Stimulated activated CD8-positive, alpha-beta memory T cell treated with anti-CD3 and anti-CD28 coated beads, Interleukin-15, amount 100 ng/mL, for 4 hours (primary cell): ENCODE measurements at places on chromosomes 6 and 20.

- no peak for DNase-seq
Measured at GRCh38 chr6:134690048-134690447, 259.9 kb downstream of the ALDH8A1 start.

DNA sequence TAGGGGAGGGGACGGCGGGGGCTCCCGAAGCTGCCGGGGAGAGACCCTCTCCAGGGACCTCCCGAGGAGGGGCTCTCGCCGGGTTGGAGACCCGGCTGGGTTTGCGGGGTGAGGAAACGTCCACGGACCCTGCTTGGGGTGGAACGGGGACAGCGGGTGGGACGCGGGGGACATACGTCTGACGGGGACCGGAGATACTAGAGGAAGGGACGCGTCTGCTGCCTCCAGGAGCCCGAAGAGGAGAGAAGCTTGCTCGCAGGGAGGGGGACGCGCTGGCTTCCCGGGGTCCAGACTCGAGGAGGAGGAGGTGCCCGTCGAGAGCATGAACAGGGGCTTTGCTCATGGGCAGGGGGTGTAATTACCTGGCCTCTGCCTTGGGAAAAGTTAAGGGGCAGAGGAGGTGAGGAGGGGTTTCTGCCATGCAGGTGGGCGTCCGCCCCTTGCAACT lies 593 bp downstream of the DNMT3B start:
- no peak for DNase-seq

GRCh38 chr6:45419571-45420082 lies 41.9 kb upstream of the SUPT3H start:
- peak; percentile 27 for DNase-seq

DNA sequence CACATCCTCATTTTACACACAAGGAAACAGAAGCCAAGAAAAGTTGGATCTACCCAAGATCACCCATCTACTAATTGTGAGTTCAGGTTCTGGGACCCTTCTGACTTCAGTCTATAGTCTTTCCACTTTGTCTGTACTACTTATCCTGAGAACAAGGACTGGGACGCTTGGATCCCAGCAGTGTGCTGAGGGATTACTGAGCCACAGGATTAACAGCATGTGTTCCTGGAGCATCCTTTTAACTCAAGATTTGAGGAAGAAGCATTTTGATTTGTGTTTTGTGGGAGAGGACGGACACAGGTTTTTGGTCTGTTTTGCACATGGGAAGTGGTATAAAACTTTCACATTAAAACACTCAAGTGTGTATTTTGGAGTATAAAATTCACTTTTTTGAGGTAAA lies 4.4 kb downstream of the ENPP4 start:
- no peak for DNase-seq

GRCh38 chr6:137549106-137549505 lies 54.9 kb upstream of the OLIG3 start:
- DNase-seq: no peak

GRCh38 chr20:46073443-46073842 lies 16.3 kb downstream of the NCOA5 start:
- DNase-seq: no peak

GRCh38 chr6:105713474-105714118 lies 310.7 kb upstream of the PREP start:
- DNase-seq: no peak

DNA sequence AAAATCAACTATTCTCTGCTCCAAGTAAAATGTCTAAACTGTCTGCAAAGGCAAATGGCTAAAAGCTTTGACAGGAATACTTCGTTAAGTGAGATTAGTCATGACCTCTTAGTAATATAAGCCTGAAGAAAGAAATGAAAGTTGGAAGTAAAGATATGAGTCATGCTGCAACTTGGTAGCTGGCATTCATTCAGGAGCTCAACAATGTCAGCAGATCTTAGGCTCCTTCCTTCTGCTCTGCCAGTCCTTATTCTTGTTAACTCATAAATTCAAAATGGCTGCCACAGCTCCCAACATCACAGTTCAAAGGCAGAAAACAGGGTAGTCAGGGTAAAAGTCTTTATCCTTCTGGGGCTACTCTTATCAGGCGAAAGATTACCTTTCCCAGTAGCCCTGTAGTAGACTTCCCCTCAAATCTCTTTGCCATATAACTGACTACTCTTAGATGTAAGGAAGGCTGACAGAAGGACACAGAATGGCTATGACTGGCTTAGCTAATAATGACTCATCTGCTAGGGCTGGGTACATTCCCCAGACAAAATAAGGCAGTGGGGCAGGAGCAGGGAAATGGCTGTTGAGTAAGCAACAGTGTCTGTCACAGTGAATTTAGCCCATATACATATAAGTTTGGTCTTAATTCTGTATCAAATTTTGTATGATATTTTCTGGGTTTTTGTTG lies 24.4 kb upstream of the C6orf62 start:
- DNase-seq: no peak

DNA sequence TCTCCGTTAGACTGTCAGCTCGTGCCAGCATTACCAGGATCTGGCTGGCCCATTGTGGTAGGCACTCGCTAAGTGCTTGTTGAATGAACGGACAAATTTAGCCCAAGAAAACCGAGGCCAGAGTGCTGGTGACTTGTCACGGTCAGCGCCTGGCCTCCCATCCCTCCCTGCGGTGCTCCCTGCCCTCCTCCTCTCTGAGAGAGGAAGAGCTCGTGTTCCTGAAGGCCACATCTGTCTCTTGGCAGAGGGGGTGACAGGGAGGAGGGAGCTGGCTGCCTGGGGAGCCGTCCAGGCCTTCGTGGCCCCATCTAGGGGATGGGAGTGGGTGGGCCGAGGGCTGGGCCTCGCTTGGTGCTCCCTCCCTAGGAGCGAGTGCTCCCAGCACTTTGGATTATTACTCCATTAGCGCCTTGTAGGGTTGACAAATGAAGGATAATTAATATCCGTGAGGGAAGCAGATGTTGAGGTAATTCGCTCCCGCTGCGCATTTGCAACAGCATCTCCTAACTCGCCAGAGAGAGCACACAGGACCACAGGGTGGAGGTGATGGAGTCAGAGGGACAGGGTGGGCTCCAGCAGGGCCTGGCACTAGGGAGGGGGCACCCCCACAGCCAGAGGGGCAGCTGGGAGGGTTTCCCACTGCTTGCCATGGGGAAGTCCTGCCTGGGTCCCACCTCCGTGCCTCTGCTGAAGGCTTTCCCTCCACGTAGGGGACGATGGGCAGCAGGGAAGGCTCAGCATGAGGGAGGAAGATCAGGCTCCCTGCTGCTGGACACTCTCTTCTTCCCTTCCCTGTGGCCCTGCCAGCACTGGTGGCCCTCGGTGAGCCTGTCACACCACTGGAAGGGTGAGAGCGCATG lies 37.0 kb downstream of the VSTM2L start:
- no peak for DNase-seq

DNA sequence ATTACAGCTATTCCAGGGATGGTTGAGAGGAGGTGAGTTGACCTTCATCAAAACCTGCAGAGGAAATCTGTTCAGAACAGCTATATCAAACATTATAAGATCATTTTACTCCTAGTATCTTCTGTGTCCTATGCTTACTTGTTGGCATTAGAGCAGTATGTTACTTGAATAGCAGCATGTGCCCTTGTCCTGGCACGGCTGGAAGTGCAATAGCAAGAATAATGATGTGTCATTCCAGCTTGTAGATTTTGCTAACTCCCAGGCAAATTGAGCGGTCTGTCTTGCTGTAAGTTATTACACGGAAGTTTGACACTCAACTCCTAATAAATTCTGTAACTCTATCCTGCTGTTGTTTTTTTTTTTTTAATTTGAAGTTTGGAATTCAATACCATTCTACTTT lies 385.5 kb downstream of the TENT5A start:
- no peak for DNase-seq

DNA sequence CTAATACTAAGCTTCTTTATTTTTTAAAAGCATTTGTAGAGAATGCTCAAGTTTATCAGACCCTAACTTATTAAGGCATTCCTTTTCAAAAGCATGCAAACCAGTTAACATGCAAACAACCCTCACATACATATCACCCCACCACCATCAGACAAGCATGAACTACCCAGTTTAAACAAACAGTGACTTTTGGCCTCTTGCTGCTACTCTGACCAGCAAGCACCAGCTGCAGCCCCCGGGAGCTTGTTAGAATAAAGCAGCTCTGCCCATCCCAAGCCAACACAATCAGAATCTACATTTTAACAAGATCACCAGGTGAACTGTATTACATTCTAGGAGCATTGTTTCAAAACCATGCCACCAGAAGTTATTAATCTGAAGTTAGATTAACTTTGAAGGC lies 5.9 kb upstream of the NUP153 start:
- no peak for DNase-seq

DNA sequence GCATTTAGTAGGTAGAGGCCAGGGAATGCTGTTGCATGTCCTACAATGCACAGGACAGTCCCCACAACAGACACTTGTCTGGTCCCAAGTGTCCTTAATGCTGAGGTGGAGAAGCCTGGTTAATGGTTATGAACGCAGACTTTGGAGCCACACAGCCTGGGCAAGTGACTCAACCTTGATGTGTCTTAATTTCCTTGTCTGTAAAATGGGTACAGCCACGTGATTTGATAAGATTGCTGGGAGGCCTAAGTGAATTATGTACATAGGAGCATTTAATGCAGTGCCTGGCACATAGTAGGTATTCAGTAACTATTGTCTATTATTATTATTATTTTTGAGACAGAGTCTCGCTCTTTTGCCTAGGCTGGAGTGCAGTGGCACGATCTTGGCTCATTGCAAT lies 11.4 kb downstream of the KCNG1 start:
- no peak for DNase-seq

GRCh38 chr20:40335437-40335836 lies 353.6 kb downstream of the MAFB start:
- DNase-seq: no peak

DNA sequence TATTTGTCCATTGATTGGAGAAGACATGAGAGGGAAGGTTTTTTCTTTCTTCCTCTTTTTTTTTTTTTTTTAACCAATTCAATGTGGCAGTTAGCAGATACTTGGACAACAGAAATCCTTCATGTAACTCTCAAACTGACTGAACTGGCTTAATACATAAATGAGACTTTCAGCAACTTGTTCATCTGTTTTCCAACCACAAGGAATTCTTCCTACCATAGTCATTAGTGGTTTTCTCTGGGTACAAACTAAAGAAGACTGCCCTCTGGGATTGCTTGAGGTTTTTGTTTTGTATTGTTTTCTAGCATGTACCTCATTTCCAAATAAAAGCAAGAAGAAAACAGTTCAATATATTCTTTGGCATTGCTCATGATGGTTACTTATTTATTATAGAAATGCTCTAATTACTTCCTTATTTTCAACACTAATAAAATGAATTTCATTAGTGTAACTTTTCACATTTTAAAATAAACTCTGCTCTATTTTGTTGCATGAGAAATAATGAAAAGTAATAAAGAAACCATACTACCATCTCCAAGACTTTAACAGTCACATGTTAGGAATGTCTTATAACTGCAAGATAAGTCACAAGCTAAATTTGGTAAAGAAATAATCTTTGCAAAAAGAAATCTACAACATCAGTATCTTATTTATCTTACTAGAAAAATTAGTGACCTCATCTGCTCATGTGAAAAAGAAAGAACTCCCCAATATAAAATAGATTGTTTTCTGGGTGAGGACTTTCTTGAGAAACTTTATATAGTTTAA lies 52.0 kb downstream of the ME1 start:
- DNase-seq: no peak

DNA sequence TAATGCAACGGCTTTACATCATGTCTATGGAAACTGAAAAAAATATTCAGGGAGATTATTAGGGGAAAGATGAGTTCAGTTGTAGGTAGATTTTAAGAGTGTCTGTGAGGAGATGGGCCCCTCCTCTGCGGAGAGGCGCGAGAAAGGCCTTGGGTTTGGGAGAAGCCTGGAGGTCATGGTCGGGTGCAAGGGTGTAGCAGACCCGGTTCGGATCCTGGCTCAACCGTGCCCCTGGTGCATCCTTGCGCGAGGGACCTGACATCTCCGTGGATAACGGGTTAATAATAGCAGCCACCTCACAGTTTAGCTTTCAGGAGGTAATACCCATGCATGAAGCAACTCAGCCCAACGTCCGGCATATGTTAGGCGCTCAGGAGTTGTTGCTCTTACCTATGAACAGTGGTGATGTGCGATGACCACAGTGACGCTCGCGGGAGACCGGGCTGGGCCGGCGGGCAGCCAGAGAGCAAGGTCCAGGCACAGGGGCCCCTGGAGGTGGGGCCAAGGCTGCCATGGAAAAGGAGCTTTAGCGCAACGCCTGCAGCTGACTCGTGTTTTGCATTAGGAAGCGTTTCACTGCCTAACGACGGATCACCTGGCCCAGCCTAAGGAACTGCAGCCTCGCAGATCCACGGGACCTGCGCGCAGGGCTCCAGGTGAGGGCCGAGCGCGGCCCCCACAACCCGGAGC lies 146.4 kb upstream of the ARID1B start:
- DNase-seq: no peak

- no peak for DNase-seq
Measured at GRCh38 chr6:80489911-80490635, 383.6 kb downstream of the BCKDHB start.

DNA sequence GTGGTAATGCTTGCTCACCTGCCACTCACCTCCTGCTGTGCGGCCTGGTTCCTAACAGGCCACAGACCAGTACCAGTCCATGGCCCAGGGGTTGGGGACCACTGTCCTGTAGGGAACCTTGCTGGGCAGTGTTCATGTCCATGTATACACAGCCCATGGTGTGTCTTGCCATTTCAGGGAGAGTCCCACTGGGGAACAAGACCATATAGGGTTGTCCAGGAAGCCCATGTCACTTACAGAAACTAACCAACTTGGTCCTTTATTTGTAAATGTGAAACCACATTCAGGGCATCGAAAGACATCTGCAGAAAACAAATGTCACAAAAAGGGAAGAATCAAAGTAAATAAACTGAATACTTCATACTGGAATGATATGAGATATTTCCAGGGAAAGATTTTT lies 179.1 kb downstream of the NFATC2 start:
- no peak for DNase-seq

GRCh38 chr20:6026051-6026450 lies 27.8 kb downstream of the LRRN4 start:
- DNase-seq: no peak

- no peak for DNase-seq
Measured at GRCh38 chr20:24622856-24623255, 153.4 kb downstream of the SYNDIG1 start.

- DNase-seq: no peak
Measured at GRCh38 chr20:6024768-6025167, 29.1 kb downstream of the LRRN4 start.

- DNase-seq: no peak
Measured at GRCh38 chr6:22236626-22237414, 60.0 kb downstream of the PRL start.

GRCh38 chr6:53979468-53980067 lies 131.7 kb upstream of the MLIP start:
- DNase-seq: no peak

DNA sequence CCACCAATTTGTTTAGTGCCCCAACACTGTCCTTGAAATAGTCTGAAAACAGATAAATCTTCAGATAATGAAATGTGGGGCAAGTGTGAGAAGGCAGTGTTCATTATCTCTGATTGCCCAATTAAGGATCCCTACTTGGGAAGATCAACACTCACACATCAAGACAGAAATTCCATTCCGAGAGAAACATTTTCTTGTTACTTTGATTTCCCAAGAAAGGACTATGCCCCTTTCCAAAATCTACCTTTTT lies 16.2 kb downstream of the HMGN4 start:
- DNase-seq: no peak
